B cell (primary cell): ENCODE measurements at places on chromosomes 7 and 10.

DNA sequence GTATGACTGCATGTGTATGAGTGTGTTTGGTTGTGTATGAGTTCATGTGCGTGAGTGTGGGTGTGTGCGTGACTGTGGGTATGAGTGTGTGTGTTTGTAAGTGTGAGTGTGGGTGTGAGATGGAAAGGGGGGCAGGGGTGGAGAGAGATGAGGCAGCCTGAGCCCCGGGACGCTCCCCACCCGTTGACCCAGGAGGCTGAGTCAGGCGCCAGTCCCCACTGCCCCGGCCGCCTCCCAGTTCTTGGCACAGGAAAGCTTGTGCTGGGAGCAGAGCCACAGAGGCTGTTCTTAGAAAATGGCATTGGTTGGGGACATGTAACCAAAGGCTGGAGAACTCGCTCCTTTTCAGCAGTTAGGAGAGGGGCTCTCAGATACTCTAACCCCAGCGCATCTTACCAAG lies 27.8 kb upstream of the NUB1 start:
- DNase-seq: peak; percentile 3

GRCh38 chr10:3418926-3419325 lies 246.3 kb upstream of the PITRM1 start:
- no peak for DNase-seq

- no peak for DNase-seq
These were observed 39.4 kb upstream of the GRB10 start for GRCh38 chr7:50822110-50822509.

- DNase-seq: no peak
These were observed 175.4 kb downstream of the AUTS2 start for GRCh38 chr7:69773535-69774225.

DNA sequence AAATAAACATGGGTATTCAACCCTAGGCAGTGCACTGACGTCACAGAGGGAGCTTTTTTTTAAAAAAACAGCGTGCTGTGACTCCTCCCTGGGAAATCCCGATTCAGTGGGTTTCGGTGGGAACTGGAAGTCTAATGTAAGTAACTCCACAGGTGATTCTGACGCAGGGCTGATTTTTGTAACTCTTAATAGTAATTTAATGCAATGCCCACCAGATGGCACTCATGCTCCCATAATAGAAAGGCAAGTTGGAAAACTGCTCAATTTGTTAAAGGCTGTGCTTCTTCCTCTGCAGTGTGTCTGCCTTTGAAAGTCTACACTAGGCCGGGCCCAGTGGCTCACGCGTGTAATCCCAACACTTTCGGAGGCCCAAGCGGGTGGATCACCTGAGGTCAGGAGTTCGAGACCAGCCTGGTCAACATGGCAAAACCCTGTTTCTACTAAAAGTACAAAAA lies 10.9 kb upstream of the RSU1 start:
- peak; percentile 81 for DNase-seq

DNA sequence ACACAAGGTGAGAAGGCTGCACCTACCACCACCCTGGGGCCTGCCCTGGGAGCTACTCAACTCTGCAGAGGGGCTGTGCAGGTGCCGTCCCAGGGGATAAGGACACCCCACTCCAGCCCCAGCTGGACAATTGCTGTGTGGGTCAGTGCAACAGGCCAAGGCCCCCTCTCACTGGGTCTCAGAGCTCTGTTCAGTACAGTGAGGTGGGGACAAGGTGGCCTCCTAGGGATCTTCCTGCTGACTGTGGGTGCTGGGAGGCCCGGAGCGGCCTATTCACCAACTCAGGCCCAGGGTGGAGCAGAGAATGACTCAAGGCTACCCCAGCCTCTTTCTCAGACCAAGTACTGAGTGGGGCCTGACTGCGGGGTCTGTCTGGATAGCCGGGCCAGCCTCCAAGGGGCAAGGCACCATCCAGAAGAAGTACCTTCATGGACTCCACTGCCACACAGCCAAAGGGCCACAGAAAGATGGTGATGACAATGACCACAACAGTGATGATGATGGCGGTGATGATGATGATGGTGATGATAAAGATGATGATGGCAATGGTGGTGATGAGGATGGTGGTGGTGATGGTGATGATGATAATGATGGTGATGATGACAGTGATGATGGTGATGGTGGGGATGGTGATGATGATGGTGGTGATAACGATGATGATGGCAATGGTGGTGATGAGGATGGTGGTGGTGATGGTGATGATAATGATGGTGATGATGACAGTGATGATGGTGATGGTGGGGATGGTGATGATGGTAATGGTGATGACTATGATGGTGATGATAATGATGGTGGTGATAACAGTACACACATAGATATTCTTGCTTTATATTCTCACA lies 59.8 kb upstream of the DNAAF5 start:
- no peak for DNase-seq

DNA sequence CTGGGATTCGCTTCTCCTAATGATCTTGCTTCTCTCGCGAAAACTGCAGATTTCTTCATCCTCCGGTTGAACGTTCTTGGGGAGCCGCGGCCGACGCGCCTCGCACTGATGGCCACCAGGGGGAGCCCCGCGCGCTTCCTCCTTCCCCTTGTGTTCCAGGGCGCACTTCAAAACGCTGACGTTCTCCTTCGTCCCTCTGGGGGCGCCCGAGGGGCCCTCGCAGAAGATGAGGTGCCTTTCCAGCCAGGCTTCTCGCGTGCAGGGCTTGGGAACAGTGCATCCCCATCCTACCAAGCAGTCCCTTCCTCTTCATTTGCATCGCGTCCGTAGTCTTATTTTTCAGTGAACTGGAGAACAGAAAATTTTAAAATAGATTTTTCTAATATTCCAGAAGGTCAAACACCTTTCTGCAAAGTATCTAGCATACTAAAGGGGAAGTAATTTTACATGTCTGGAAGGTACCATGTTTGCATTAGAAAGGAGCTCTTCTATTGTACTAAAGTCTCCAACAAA lies 22.5 kb downstream of the GSTO2 start:
- peak; percentile 91 for DNase-seq

- peak; percentile 49 for DNase-seq
These were observed 7.1 kb downstream of the NUDT1 start for GRCh38 chr7:2248984-2249694.

- no peak for DNase-seq
These were observed 579.7 kb upstream of the DPP6 start for GRCh38 chr7:153472516-153472915.

GRCh38 chr7:98569691-98570337 lies 47.3 kb upstream of the NPTX2 start:
- DNase-seq: no peak

DNA sequence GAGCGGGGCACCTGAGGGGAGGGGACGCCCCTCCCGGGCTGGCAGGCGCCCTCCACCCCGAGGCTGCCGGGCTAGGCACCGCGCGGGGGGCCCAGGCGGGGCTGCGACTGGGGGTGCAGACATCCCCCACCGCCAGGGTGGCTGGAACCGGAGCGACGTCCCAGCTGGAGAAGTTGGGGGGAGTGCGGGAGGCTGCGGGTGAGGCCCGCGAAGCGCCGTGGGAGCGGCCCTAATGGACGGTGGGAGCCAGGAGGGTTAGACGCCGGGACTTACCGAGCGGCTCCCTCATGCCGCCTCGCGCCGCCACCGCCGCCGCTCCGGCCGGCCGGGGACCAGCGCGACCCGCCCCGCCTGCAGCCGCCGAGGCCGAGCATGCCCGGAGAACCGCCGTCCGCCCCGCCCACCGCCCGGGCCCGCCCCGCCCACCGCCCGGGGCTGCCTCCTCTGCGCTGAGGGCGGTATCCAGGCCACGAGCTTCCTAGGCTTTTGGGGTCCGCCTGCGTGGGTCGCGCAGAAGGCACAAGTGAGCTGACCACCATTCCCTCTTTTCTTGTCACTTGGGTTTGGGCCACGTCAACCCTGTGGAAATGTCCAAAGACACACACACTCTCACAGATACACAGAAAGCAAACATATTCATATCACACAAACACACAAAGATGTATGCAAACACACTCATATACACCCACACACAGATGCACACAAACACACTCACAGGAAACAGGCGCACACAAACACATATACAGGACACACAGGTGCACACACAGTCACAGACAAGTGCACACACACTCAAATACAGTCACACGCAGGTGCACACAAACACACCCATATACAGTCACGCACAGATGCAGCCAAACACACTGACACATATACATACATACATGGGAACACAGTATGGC lies at the start of gene JCAD:
Gene JCAD, minus strand, starts transcription at position 378 of the 899 bp plus-strand sequence. CDS start 11,774 bp downstream, outside the sequence.
- peak; percentile 59 for DNase-seq

GRCh38 chr7:158891922-158892321 lies 35.6 kb downstream of the DYNC2I1 start:
- DNase-seq: no peak

- DNase-seq: no peak
These were observed 40.5 kb upstream of the TMEM273 start for GRCh38 chr10:49228677-49229076.

DNA sequence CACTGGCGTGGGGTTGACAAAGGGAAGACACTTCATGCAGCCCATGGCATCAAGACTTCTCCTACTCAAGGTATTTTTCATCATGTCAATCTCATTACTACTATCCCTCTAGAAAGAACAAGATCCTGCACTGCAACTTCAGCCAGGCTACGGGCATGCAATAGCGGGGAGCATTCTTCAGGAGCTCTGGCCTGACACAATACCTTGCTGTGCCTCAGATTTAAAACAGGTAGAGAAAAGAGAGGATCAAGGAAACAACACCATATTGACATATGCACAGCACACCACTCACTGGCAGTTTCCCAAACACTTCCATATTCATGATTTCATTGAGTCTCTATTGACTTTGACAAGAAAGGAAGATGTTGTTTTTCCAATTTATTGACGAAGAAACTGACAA lies 51.5 kb downstream of the DOCK4 start:
- no peak for DNase-seq
